ENCODE measurements at places on chromosomes 7 and 10.
A peak's percentile ranks its signal among the peaks of the same experiment; 100 is the strongest.

GRCh38 chr7:156919132-156919713 lies 26.2 kb upstream of the LMBR1 start:
- DNase-seq, result no peak

DNA sequence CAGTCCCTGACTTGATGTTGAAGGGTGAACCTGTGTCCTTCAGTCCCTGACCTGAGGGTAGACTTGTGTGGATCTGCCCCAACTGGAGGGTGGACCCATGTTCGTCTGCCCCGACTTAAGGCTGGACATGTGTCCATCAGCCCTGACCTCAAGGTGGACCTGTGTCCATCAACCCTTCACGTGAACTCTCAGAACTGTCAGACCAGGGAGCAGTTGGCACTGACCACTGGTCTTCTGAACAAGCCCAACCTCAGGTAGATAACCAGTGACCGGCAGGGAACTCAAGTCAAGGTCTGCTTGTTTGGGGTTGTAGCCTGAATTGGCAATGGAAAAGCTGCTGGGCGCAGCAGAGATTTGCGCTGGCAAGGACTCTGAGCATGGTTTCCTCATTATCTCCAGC lies 96.5 kb downstream of the ADCY1 start:
- no peak for DNase-seq

DNA sequence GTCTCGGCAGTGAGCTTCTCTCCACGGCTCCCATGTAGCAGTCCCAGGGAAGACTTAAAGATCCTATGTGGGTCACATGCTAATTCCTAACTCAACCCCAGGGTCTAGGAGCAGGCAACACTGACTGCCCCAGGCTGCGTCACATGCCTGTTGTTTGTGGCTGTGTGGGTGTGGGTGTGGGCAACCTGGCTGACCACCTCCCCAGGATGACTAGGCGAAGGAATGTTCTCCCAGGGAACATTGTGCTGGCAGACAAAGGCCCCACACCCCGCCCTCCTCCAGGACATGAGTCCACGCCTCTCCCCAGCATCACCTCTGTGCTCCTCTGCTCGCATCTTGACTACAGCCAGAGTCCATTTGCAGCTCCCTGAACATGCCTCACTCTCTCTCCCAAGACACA lies 30.3 kb downstream of the SLC29A3 start:
- DNase-seq, result peak; percentile 22

- DNase-seq, result no peak
Measured at GRCh38 chr10:34776090-34776690, 38.9 kb downstream of the PARD3 start.

DNA sequence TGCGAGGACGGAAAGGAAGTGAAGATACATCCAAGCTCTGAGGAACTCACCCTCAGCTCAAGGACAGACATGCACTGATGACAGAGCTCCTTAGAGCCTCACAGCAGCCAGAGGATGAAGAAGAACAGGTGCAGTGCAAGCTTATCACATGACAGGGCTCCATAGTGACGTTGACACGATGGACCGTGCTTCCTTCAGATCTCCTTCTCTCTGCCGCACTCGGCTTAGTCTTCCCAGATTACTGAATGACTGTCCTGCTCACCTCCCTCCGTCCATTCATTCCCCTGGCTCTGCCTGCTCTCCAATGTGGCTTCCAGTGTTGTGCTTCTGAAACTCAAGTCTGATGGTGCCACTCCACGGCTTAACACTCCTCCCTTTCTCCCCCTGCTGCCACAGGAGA lies 161.5 kb upstream of the PFKP start:
- DNase-seq, result no peak

DNA sequence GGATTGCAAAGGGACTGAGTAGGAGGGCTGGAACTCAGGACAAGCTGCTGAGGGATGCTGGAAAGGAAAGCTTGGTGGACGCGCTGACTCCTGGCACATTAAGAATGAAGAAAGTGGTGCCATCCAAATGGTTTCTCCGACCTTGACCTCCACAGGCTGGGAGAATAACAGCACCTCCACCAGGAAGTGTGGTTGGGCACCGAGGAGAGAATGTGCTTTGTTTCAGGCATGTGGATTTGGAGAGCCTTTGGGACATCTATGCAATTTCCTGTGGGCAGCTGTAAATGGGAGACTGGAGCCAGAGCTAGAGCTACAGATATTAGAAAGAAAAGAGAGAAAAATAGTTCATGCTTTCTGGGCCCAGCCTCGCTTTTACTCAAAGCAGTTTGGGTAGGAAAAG lies 29.8 kb upstream of the HABP2 start:
- DNase-seq, result peak; percentile 14

- peak; percentile 72 for DNase-seq
Measured at GRCh38 chr7:158811461-158811860, 17.8 kb downstream of the ESYT2 start.

- peak; percentile 100 for DNase-seq
Measured at GRCh38 chr10:17025444-17026295, 103.9 kb downstream of the CUBN start.
